ENCODE measurements at places on chromosomes 2 and 18.

- peak; percentile 14 for DNase-seq
Observed at GRCh38 chr2:27408601-27409320, 630 bp downstream of the PPM1G start.

- DNase-seq, result no peak
Observed at GRCh38 chr2:48558456-48558855, 28.5 kb downstream of the STON1 start.

DNA sequence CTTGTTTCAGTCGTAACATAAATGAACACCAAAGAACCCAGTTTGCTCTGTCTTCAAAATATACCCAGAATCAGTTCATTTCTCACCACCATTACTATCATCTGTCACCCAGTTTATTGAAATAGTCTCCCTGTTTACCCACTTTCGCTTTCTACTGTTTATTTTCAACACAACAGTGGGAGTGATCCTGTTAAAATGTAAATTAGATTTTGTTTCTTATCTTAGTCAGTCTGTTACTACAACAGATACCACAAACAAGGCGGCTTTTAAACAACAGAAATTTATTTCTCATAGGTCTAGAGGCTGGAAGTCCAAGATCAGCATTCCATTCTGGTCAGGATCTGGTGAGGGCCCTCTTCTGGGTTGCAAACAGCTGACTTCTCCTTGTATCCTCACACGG is 74.8 kb downstream of the ARHGAP15 start:
- DNase-seq, result no peak

GRCh38 chr2:143974262-143974661 is 545.7 kb downstream of the ZEB2 start:
- DNase-seq, result no peak

DNA sequence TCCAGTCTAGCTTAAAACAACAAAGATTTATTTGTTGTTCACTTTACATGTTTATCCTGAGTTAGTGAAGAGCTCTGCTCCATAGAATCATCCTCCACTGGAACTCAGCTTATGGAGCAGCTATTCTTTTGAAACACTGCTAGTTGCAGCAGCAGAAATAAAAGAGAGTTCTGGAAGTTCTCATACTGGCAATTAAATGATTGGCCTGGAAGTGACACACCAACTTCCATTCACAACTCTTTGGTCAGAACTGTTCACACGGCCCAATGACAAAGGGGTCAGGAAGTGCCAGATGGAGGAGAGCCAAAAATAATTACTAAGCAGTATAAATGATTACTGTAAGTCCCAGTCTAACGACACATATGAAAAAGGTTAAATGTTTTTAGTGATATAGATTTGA is 39.1 kb downstream of the FBXO11 start:
- DNase-seq, result no peak

GRCh38 chr18:9612215-9612830 is 2.0 kb downstream of the PPP4R1 start:
- no peak for DNase-seq

DNA sequence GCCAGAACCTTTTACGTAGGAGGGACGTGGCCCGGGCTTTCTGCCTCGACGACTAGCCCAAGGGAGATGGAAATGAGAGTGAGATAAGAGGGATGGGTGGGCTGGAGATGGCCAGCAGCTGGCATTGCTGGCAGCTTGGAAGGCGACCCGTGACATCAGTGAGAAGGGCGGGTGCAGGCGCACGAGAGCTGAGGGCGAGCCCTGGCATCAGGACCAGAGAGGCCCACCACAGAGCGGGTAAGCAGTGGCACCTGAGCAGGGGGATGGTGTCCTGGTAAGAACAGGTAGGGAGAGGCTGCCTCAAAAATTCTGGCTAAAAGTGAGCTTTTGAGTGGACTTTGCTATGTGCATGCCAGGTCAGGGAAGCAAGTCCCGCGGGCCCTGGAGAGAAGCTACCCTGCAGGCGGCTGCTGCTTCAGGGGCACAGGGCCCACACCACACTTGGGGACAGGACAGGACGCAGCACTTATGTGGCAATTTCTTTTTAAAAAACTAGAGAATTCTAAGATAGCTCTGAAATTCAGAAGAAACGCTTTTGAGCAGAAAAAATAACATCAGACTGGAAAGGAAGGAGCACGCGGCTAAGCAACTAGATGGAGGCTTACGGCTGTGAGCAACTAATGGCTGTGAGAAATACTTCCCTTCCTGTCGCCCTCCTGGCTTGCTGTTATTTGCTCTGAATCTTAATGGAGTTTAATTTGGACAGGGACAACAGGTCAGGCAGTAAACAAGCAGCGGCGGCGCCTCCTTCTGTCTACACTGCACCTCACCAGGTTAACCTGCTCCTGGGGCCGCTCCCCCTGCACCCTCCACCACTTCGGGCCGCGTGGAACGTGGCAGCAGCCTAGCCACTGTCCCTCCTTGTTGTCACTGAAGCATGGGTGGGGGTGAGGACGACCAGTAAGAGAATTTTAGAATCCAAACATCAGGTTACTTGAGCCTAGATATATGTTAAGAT is 20.5 kb downstream of the THAP4 start:
- no peak for DNase-seq

- no peak for DNase-seq
Observed at GRCh38 chr2:3986063-3986462, 282.7 kb downstream of the DCDC2C start.

DNA sequence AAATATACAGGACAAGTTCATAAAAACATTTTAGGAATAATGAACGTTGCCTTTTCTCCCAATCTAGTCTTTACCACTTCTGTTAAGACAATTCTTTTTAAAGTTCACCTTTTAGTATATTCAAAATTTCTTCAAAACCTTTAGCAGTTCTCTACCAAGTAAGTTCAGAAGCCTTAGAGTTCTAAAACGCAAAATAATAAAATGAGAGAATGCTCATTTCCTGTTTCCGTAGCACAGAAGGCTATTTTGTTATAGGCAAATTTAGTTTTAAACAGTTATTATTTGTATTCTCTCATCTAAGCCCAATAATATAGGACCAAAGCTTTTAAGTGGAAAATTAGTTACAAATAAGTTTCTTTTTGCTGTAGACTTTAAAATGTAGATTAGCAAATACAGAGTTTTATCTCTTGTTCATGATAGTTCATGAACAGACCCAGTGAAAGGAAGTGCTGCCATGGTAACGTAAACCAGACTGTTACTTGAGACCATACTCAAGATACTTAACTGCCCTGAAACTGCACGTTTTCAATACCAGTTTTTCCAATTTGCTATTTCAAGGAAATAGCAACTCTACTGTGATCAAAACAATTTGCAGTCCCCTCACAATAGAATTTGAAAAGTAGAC is 173.1 kb upstream of the STON1 start:
- DNase-seq, result no peak

- peak; percentile 43 for DNase-seq
Observed at GRCh38 chr2:66481100-66481549, 46.2 kb downstream of the MEIS1 start.

DNA sequence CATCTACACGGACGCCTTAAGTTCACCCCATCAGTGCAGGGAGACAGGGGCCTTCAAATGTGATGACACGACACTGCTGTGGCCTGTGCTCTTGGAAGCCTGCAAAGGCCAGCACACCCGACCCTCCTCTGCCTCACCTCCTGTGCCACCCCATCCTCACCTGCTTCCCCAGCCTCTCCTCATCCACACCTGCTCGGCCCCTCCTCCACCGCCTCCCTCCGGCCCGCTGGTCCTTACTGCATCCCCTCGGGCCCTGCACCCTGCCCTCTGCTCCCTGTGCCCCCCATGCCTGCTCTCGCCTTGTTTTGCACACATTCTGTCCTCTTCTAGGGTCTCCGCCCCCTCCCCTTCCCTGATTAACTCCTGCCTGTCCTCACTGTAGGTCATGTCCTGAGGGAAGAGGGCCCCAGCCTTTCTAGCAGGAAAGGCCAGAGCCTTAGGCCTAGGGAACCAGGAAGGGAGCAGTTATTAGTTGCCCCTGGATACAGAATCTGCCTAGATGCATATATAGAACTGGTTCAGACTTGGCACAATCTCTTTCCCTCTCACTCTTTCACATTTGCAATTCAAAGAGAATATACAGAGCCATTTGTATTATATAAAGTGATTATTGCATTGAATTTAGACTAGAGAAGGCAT is 39.4 kb downstream of the TRAPPC12 start:
- no peak for DNase-seq

DNA sequence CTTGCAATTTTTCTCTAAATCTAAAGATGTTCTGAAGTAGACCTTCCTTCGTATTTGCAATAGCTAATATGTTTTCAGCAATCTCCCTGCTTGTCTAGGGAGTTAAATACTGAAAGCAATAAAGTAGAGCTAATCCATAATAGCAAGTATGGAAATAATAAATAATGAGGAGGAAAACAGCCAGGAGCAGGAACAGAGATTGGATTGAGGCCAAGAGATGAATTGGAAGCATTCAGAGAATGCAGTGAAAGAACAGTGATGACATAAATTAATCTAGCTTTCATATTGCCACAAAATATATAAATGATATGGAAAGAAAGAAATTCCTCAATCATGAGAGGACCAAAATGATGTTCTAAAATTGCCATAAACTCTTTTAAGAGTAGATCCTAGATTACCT is 679.7 kb downstream of the METTL4 start:
- no peak for DNase-seq

- no peak for DNase-seq
Observed at GRCh38 chr18:77653792-77654191, 404.1 kb downstream of the GALR1 start.

GRCh38 chr2:106025796-106026195 is 168.3 kb downstream of the UXS1 start:
- no peak for DNase-seq

DNA sequence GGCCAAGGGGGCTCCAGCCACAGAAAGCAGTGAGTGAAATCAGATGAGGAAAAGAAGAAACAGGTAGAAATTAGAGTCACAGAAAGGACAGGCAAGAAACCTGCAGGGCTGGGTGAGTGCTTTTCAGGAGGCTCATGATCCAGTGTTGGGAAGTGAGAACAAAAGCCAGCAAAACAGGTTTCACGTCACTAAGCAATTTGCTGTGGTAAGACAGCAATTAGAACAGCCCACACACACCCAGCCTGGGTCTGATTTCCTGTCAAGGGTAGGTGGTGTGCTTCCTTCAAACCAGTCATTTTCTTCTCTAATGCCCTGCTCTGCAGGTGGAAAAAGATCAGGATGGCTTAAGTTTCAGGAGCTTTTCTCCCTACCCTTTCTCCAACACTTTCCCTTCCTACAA is 52.9 kb upstream of the XDH start:
- no peak for DNase-seq

DNA sequence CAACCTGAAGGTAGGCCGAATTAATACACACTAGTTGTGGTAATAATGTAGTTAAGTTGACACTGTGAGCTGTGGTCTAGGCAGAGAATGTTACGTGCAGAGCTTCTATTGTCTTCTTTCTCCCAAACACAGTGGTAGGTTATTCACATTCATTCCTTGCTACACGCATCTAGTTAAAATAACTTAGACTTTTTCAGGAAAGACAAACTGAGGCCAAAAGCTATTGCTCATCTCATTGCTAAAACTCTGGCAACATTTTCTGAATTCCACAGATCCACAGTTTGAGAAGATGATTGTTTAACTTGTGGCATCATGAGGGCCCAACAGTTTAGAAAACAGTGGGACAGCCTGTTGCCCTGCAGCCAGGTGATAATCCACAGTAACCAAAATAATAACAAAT is 850.4 kb upstream of the FSHR start:
- DNase-seq, result no peak

DNA sequence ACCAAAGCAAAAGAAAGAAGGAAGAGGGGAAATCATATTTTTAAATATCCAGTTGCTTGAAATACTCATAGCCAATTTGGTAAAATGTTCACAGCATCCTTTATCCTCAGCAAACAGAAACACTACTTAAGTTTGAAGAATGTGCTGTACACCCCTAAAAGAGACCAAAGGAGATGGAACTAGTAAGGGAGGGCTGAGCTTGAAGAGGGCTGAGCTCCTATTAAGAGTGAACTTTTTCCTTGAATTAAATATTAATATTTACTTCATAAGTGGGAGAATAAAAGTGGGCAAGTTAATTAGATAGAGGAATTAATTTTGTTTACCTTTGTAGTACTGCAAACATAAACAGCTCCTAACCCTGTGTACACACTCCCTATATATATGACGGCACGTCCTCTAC is 7.0 kb downstream of the EVX2 start:
- no peak for DNase-seq

DNA sequence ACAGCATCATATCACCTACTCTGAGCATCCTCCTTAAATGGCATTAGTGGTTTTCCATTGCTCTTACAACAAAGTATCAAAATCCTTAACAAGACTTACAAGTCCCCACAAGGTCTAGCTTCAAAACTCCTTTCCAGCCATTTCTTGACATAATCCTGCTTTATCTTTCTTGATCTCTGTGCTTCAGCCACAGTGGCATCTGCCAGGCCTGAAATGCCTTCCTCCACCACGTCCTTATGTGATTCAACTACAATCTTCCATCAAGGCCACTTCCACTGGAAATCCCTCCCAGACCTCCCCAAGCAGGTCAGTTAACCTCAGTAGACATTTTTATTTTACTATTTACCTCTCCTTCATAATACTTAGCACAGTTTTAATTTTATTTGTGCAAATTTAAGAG is 83.8 kb upstream of the CCDC150 start:
- DNase-seq, result no peak

- DNase-seq, result no peak
Observed at GRCh38 chr2:9736021-9736420, 105.2 kb upstream of the YWHAQ start.

DNA sequence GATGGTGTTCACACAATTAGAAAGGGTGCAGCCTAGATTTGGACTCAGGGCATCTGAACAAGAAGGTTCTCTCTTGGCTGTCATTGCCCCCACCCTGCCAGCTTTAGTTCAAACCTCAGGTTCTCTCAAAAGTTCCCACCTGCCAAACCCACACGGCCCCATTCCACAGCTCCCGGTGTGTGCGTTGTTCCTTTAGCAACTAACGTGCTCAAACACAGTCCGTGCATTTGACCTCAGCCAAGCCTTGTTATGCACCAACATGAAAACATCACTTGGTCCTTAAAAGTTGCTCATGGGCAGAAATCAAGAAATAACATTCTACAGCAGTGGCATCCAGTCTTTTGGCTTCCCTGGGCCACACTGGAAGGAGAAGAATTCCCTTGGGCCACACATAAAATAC is 32.0 kb downstream of the LOXHD1 start:
- no peak for DNase-seq

DNA sequence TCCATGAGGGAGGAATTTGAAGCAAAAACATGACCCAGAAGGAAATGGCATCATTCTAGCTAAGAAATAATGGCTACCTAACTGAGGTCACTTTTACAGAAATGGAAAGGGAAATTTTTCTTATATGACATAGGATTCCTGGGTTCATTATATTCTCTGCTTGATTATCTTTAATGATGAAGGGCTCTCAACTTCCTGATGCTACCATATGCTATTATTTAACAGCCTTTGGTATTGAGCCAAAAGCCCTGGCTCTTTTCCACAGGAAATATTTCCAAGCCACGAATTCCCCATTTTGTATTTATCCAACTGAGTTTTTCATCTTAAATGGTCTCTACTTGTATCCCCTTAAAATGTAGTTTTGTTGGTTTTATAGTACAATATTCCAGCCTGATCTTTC is 63.2 kb upstream of the NPAS2 start:
- no peak for DNase-seq

- no peak for DNase-seq
Observed at GRCh38 chr2:9797681-9798556, 45.4 kb upstream of the TAF1B start.
